NCI-H1105 treated with DMSO at 0.1 percent for 48 hours (cell line): ENCODE measurements at places on chromosomes 13 and 19.

- DNase-seq: no peak
Observed at GRCh38 chr19:4452230-4452990, 5.2 kb downstream of the UBXN6 start.

- no peak for DNase-seq
Observed at GRCh38 chr13:52179925-52180324, 20.5 kb upstream of the NEK3 start.

DNA sequence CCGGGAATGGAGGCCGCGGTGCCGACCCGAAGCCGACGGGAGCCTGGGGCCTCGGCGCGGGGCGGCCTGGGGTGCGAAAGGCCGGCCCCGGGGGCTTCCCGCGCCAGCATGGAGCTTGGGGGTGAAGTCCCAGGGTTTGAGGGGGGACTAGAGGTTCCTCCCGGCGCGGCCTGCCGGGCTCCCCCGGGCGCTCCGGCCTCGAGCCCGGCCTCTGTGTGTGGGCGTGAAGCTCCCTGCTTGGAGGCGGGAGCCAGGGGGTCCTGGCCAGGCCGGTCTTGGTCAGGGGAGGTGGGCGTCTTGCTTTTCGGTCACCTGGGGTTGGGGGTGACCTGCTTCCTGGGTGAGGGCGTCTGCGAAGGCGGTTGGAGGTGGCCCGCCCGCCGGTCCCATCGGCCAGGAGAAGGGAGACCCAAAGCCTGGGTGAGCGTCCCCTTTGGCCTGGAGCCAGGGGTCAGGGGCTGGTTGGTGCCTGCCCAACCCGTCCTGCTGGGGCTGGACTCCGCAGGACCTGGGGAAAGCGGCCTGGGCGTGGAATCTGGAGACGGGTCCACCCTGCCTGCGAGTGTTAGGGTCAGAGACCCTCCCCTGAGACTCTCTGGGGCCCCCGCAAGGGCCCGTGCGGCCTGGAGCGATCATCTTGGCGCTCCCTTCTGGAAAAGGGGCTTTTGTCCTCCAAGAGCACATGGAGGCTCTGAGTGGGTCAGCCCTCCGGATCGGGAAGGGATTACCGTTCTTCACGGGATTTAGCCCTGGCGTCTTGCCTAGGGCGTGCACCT, 535 bp downstream of the BSG start:
- peak; percentile 27 for DNase-seq

DNA sequence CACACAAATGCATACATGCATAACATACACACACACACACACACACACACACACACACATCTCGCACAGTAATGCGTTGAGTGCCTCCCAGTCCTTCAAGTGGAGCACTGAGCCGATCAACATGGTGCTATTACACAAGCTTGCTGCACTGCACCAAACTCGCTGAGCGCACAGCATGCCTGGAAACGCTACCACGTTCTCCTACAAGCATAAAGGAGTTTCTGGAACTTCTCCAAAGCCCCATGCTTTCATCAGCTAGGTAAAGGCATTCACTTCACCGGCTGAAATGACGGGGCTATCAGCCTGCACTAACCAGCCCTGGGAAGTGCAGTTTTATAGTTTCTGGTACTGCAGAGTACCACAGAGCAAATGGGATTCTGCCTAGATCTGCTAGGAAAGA, 92.7 kb downstream of the FGF14 start:
- peak; percentile 65 for DNase-seq

- DNase-seq: peak; percentile 64
Observed at GRCh38 chr13:113935001-113935844, 38.7 kb downstream of the C13orf46 start.
